ENCODE measurements at places on chromosomes 3 and 15. TPM values are rescaled to one million over a fixed set of nuclear protein-coding genes. Genes with fewer than 3 reads are reported as not detected.

The PLAAT1 gene
- total RNA-seq: not detected

The PRR20G gene
- not detected for total RNA-seq

The SLC7A14 gene
- total RNA-seq: not detected

DNA sequence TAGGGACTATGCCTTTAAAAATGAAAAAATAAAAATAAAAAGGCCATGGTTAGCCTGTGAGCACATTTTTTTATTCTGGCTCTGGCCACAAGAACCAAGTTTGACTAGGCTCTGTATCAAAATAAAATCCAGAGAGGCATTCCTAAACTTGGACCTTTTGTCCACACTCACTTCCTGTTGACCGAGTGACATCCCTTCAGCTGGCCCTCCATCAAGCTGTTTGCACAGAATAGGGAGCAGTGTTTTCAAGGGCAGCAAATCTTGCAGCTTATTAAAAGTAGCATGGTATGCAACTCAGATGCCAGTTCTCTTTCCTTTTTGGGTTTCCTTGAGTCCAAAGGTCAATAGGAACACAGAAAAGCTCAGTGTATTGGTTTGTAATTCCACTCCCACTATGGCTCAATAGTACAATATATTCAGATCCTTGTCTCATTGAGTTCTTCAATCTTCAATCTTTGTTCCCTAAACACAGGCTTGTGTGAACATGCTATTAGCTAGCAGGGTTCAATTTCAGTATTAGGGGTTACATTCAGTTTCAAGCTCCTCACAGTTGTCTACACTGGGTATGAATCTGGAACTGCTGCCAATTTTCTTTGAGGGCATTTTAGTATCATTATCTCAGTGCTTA, 244.5 kb downstream of the RBMS3 start:
- peaks cover 52% of the 10 kb centered on the region for H3K4me1 ChIP-seq
- DNase-seq: no peak
- no peaks in the 10 kb centered on the region for H3K36me3 ChIP-seq
- H3K4me3 ChIP-seq: no peak overlapping the region
- peak overlapping the region; percentile 81 for H3K27ac ChIP-seq

The HTR3D gene
- total RNA-seq: not detected

- DNase-seq: no peak
- H3K4me3 ChIP-seq: no peak overlapping the region
- H3K27me3 ChIP-seq: no peaks in the 10 kb centered on the region
- peaks cover 20% of the 10 kb centered on the region for H3K4me1 ChIP-seq
These were observed 3.7 kb downstream of the TMEM42 start for GRCh38 chr3:44865272-44866035.

DNA sequence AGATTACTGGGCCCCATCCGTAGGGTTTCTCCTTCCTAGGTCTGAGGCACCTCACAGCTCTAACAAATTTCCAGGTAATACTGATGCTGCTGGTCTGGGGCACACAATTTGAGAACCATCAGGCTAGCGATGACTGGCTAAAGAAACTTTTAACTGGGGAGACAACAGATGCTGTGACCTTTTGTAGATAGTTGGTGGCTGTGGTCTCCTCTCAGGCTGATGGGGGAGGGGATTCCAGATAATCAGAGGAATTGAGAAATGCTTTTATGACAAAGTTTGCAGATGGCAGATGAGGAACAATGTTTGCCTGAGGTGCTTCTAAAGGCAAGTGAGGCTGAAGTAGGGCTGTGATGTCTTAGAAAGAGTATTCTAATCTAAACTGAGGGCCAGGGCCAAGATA, 13.8 kb upstream of the CCR9 start:
- H3K27ac ChIP-seq: no peak overlapping the region
- H3K4me3 ChIP-seq: no peak overlapping the region
- H3K36me3 ChIP-seq: no peaks in the 10 kb centered on the region
- peaks cover 13% of the 10 kb centered on the region for H3K4me1 ChIP-seq
- no peaks in the 10 kb centered on the region for H3K27me3 ChIP-seq
- no peak for DNase-seq

GRCh38 chr3:141425523-141426233, 57.4 kb downstream of the ZBTB38 start:
- H3K4me1 ChIP-seq: peaks cover 16% of the 10 kb centered on the region
- no peak overlapping the region for H3K4me3 ChIP-seq
- no peak for DNase-seq
- no peak overlapping the region for H3K27ac ChIP-seq

- no peak overlapping the region for H3K27ac ChIP-seq
- peaks cover 55% of the 10 kb centered on the region for H3K4me1 ChIP-seq
- no peak overlapping the region for H3K4me3 ChIP-seq
- no peak for DNase-seq
- no peaks in the 10 kb centered on the region for H3K36me3 ChIP-seq
These were observed 1.4 kb upstream of the ATP13A3 start for GRCh38 chr3:194488055-194488742.

GRCh38 chr3:133535971-133536881, 37.3 kb upstream of the CDV3 start:
- no peak overlapping the region for H3K4me3 ChIP-seq
- no peak for DNase-seq
- H3K36me3 ChIP-seq: no peaks in the 10 kb centered on the region
- peak overlapping the region; percentile 74 for H3K27ac ChIP-seq
- H3K4me1 ChIP-seq: peaks cover 5% of the 10 kb centered on the region

DNA sequence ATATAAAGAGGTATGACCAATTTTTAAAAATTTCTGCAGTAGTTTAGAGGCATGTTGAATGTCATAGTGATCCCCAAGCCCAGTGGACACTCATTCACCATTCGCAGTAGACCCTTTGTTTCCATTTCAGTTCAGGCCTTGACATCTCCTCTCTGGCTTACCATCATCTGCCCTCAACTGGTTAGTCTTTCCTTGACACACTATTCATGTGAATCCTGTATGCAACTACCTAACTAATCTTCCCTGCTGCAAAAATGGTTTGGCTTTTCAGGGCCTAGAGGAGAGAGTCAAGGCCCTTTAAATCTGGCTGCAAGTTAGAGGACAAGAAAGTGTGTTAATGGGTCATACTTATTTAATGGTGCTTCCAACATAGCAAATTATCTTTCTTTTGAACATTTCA, 10.9 kb downstream of the APH1B start:
- H3K27me3 ChIP-seq: no peaks in the 10 kb centered on the region
- no peak for DNase-seq
- peaks cover 39% of the 10 kb centered on the region for H3K4me1 ChIP-seq
- H3K4me3 ChIP-seq: no peak overlapping the region
- peaks cover 76% of the 10 kb centered on the region for H3K36me3 ChIP-seq

The TGM4 gene
- total RNA-seq: not detected

DNA sequence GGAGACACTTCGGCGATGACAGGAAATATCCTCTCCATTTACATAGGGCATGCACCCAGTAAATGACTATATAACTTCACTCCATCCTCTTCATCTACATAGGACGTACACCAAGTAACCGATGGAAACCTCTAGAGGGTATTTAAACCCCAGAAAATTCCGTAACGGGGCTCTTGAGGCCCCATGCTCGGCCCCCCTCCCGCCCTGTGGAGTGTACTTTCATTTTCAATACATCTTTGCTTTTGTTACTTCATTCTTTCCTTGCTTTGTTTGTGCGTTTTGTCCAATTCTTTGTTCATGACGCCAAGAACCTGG, 7.5 kb upstream of the FAM107A start:
- H3K4me3 ChIP-seq: peak overlapping the region; percentile 46
- H3K4me1 ChIP-seq: peaks cover 32% of the 10 kb centered on the region
- peaks cover 29% of the 10 kb centered on the region for H3K27me3 ChIP-seq
- H3K27ac ChIP-seq: peak overlapping the region; percentile 80

The CCR9 gene
- total RNA-seq: 2.9 TPM

- H3K27ac ChIP-seq: no peak overlapping the region
- H3K27me3 ChIP-seq: no peaks in the 10 kb centered on the region
- H3K4me1 ChIP-seq: no peaks in the 10 kb centered on the region
- no peak for DNase-seq
- no peaks in the 10 kb centered on the region for H3K36me3 ChIP-seq
- no peak overlapping the region for H3K4me3 ChIP-seq
These were observed 28.5 kb downstream of the TRIM42 start for GRCh38 chr3:140706360-140706759.

The WNT5A gene
- total RNA-seq: 12.9 TPM

- H3K4me3 ChIP-seq: no peak overlapping the region
- H3K27me3 ChIP-seq: no peaks in the 10 kb centered on the region
- H3K27ac ChIP-seq: peak overlapping the region; percentile 75
- H3K4me1 ChIP-seq: peaks cover 19% of the 10 kb centered on the region
These were observed 67.9 kb downstream of the APBA2 start for GRCh38 chr15:28953573-28954195.

DNA sequence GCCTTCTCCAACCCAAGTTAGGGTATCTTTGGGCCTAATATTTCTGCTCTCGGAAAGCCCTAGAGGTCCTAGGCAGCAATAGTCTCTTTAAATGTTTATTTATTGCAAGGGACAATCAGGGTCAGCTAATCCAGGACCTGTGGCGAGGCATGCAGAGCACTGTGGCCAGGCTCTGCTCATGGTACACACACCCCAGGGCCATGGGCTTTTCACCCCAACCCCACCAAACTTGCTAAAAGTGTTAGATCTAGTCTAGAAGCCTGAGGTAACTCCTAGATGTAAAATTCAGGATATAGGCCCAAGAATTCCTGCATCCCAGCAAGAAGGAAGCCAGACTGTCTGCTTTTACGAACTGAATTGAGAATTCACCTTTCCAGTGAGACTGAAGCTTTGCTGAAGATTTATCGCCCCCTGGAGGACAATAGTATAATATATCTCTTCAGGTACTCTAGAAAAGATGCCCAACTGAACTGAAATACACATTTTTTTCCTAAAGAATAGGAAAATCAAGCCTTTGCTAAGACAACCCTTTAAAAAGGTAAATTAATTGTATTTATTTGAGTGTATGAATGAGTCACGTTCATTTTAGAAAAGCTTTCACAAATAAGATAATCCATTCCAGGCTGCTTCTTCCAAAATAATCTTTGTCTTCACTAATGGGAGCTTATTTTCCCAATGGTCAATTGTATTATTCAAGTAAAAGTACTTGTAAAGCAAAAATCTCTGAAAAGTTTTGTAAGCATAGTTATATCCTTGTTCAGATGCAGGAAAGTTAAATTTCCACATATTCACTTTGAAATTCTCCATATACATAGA, 89.8 kb downstream of the LRRC3B start:
- DNase-seq: no peak
- H3K36me3 ChIP-seq: no peaks in the 10 kb centered on the region
- no peaks in the 10 kb centered on the region for H3K4me1 ChIP-seq
- no peak overlapping the region for H3K27ac ChIP-seq
- H3K27me3 ChIP-seq: no peaks in the 10 kb centered on the region

The TAGLN3 gene
- not detected for total RNA-seq

The TRPM1 gene
- not detected for total RNA-seq

GRCh38 chr3:8491271-8492144, 10.1 kb upstream of the LMCD1 start:
- no peak overlapping the region for H3K4me3 ChIP-seq
- no peak overlapping the region for H3K27ac ChIP-seq
- no peaks in the 10 kb centered on the region for H3K36me3 ChIP-seq
- H3K4me1 ChIP-seq: peaks cover 7% of the 10 kb centered on the region

DNA sequence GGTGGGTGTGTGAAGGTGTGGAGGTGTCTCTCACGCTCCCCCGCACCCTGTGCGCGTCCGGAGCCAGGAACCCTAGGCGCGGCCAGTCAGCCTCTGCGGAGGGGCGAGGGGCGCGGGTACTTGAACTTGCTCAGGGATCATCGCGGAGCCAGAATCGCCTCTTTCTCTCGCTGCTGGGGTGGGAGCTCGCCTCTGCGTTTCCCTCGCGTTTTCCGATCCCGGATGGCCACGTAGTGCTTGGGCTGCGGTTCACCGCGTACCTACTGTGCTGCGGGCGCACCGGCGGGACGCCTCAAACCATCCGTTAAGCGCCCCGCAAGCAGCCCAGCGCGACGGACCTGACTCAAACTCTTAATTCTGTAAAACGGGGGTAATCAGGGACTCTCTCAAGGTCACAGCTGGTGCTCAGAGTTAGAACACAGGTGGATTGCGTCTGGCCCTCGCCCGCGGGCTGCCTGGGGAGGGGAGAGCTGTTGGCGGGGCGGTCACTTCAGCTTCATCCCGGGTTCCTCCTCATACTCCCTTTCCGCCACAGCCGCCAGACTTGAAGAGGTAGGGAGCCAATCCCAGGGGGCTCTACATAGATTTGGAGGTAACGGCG, 686 bp downstream of the MYRIP start:
- H3K36me3 ChIP-seq: no peaks in the 10 kb centered on the region
- DNase-seq: peak; percentile 71
- H3K4me3 ChIP-seq: peak overlapping the region; percentile 50
- H3K4me1 ChIP-seq: peaks cover 7% of the 10 kb centered on the region
- peak overlapping the region; percentile 51 for H3K27ac ChIP-seq

DNA sequence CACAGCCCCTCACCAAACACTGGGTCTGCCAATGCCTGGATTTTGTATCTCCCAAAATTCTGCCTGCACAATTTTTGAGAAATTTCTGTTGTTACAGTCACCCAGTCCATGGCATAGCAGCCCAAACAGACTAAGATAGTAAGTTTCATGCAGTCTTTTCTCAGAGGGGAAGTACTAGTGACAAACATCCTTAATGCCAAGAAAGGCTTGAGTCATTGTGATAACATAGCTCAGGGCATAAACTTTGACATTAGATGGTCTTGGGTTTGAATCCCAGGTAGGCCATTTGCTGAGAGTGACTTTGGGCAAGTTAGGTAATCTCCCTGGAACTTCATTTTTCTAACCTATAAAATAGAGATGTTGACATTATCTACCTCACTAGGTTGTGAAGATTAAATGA, 36.1 kb upstream of the PFN2 start:
- H3K27ac ChIP-seq: no peak overlapping the region
- no peak overlapping the region for H3K4me3 ChIP-seq
- H3K36me3 ChIP-seq: no peaks in the 10 kb centered on the region
- no peaks in the 10 kb centered on the region for H3K4me1 ChIP-seq

The GOLGA6B gene
- total RNA-seq: not detected
